ENCODE measurements at places on chromosomes 2 and 18.
A peak's percentile ranks its signal among the peaks of the same experiment; 100 is the strongest.

GRCh38 chr18:23970161-23971096 is 44.1 kb upstream of the TTC39C start:
- DNase-seq = no peak

DNA sequence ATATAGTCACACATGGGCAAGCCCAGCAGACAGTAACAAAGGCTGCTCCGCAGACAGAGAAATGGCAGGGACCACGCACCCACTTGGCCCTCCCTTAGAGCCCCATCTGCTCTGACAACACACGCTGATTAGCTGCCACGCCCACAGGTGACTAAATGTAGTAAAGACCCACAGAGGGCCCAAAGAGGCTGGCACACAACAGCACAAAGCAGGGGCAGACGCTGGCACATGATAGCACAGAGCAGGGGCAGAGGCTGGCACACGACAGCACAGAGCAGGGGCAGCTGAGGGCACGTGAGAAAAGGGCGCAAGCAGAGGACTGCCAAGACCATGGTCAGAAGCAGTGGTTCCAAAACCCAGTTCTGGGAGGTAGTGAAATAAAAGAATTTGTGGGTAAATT is 10.6 kb downstream of the AFG3L2 start:
- no peak for DNase-seq

- no peak for DNase-seq
Measured at GRCh38 chr2:142868229-142868762, 9.2 kb upstream of the KYNU start.

GRCh38 chr2:228522276-228522675 is 340.8 kb upstream of the SPHKAP start:
- peak; percentile 16 for DNase-seq

- no peak for DNase-seq
Measured at GRCh38 chr2:227025510-227025909, 138.5 kb downstream of the COL4A4 start.

DNA sequence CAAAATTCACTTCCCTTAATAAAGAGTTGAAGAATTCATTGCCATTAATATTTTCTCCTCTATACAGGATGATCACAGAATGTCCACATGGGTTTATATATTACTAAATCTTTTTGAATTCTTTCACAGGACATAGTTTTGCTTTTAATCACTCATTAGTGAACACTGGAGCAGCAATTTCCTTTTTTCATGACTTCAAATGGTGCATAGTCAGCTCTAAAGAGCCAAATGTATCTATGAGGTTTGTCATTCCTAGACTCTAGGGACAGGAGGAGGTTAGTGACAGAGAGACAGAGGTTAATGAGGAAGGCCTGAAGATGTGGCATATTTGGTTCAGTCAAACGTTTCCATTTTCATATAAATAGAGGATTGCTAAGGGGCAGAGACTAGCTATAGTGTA is 111.8 kb downstream of the FSHR start:
- no peak for DNase-seq

GRCh38 chr2:209556354-209556961 is 132.6 kb downstream of the MAP2 start:
- peak; percentile 64 for DNase-seq

- peak; percentile 66 for DNase-seq
Measured at GRCh38 chr2:104896446-104896845, 42.5 kb downstream of the POU3F3 start.

DNA sequence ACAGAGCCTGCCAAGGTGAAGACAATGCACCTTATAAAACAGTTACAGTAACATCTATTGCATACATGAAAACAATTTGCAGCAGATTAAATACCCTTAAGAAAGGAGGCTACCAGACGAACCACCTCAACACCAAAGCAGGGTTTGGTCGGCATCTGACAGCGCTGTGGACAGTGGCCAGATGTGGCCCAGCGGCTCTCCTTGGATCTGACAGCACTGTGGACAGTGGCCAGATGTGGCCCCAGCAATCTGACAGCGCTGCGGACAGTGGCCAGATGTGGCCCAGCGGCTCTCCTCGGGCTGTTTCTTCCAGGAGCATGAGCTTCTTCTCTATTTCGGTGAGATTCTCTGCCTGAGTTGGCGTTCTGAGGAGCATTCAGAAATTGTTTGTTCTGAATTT is 211.6 kb downstream of the ANKRD30B start:
- no peak for DNase-seq

GRCh38 chr2:231640641-231641111 is 48.0 kb downstream of the TEX44 start:
- peak; percentile 36 for DNase-seq

- DNase-seq = no peak
Measured at GRCh38 chr18:26356045-26356785, 130.0 kb downstream of the TAF4B start.

GRCh38 chr2:68418855-68419254 is 48.2 kb downstream of the FBXO48 start:
- DNase-seq = no peak

DNA sequence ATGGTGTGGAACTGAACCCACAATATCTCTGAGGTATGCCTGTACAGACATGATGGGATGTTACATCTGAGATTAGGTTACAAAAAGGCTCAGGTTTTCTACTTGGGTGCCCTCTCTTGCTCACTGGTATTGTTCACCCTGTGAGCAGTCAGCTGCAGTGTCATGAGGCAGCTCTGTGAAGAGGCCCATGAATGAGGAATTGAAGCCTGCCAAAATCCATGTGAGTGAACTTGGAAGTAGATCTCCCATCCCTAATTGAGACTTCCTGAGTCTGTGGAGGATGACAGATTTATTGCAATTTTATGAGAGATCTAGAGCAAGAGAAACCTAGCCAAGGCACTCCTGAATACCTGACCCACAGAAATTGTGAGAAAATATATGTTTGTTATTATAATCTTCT is 404.9 kb upstream of the ZEB2 start:
- DNase-seq = no peak

DNA sequence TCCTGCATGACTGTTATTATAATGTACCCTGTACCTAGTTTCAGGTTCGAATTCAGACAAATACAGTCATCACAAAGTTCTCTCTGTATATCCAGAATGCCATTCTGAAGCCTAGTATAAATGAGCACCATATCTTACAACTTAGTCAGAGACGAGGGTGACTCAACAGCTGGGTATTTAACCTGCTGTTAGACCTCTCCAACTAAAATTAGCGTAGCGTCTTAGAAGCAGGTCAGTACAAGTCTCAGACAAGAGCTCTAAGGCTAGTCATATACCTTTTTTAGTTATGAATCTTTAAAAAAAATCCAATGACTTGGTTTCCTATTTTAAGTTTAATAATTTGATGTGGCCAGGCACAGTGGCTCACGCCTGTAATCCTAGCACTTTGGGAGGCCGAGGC is 74.1 kb downstream of the CABYR start:
- DNase-seq = peak; percentile 65

DNA sequence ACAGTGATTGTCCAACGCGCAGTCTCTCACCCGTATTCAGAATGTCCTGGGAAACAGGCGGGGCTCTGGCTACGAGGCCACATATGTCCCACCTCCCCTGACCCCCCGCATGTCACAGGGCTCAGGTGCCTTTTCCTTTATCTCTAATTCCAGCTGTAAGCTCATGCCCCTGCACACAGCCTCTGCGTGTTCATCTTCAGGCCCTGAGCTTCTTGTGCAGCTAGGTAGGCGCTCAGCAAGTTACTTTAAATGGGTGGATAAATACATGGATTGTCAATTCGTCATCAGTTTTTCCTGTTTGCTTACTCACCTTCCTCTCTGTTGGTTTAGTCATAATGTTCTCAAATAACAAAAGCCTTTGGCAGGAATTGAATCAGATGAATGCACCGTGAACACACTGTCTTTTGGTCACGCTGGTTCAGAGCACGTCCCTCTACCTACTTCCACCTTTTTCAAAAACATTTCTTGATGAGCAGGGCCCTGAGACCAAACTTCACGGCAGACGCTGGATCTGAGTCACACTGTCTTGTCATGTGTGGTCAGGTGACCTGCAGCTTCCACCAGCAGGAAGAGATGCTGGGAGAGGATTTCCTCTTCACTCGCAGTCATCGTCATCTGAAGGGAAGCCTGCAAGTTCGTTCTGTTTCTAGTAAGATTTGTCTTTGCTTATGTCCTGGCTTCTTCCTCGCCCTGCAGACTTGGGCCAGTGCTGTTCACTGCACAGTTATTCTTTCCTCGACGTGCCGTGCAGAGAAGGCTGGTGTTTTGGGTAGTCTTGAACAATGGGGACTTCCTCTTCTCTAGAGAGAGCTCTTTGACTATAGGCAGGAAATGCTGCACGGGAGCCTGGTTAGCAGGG is 138.1 kb downstream of the PTGR3 start:
- DNase-seq = peak; percentile 91

- no peak for DNase-seq
Measured at GRCh38 chr2:15634846-15635490, 43.3 kb downstream of the DDX1 start.

DNA sequence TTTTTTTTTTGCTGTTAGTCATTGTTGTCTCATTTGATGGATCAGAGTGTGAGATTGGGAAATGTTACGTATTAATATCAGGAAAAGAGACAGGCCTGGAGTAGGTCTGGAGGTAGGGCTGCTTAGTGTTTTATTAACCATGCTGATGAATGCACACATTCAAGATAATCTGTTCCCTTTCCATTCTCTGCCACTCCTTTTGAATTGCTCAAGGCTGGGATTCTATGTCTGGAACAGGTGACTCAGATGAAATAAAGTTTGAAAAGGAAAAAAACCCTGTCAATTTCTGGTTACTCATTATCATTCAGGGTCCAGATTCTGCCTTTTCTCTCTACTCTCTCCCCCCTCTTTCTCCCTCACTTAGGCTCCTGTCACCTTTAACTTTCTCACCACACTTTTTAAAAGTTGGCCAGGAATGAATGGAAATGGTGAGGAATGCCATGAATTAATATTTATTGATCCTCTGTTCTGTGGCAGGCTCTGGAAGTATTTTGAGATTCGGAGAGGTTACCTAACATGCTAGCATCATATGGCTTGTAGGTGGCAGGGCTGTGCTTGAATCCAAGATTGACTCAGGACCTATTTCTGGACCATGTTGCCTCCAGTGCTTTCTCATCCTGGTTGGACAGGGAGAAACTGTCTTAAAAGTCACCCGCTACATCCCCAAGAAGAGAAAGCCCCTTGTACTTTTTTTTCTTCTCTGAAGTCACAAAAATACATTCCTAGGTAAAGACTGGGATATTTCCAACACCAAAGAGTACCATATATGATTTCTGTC is 40.2 kb downstream of the MAP4K4 start:
- peak; percentile 65 for DNase-seq

DNA sequence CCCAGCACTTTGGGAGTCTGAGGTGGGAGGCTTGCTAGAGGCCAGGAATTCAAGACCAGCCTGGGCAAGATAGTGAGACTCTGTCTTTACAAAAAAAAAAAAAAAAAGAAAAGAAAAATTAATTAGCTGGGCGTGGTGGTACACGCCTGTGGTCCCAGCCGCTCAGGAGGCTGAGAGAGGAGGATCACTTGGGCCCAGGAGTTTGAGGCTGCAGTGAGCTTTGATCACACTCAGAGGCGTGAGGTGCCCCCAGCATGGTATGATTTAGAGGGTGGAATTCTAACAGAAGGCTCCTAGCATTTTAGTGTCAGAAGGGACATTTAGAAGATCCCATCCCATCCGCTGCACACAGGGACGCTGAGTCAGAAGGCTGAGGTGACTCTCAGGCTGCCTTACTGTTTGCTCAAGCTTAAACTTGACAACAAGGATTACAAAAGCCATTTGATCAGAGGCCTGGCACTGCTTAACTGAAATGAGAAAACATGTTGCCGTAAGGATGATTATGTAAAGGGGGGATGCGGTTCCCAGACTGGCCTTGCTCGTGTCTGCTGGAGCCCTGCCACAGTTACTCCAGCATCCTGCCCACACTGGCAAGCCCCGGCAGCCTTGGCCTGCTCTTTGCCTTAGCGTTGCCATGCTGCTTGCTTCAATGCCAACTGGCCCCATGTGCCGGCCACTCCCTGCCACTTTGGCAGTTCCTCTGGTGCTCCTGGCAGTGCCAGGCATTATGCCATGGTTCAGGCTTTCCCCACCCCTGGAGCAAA is 45.6 kb upstream of the SLC1A4 start:
- DNase-seq = peak; percentile 60

GRCh38 chr2:15667809-15668556 is 76.3 kb downstream of the DDX1 start:
- DNase-seq = peak; percentile 45

DNA sequence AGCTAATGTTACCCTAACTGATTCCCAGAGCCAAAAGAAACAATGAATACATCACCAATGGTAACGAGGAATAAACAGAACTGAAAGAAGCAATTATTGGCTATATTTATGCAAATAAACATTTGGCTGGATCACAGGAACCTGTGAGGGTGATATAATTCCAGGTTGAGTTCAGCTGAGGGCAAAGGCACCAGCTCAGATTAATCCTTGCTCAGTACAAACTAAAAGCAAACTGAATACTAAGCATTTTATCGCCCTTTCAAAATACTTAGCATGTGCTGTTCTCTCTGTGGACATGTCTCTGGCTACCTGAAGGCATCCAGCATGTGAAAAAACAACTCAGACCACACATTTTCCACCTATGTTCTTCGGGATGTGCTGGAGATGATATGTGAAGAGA is 791.7 kb downstream of the METTL4 start:
- DNase-seq = no peak

DNA sequence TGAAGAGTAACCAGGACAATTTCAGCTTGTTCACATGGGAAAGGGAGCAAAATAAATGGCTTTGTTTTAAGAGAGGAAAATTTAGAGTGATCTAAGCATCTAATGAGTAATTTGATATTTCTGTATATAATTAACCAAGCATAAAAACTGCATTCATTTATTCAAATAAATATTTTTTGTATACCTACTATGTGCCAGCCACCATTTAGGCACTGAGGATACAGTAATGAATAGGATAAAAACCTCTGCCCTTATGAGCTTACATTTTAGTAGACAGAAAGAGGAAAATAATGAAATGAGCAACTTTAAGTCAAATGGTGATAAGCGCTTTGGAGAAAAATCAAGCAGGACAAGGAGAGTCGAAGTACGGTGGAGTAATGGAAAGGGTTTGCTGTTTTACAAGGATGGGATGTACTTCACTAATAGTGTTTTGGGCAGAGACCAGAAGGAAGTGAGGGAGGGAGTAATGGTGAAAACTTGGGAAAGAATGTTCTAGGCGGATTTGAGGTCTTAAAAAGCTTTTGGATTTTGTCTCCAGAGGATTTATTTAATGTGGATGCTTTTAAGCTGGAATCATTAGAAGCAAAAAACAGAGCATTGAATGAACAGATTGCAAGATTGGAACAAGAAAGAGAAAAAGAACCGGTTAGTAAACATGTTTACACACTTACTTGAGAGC is 17.4 kb downstream of the NDC80 start:
- peak; percentile 17 for DNase-seq

DNA sequence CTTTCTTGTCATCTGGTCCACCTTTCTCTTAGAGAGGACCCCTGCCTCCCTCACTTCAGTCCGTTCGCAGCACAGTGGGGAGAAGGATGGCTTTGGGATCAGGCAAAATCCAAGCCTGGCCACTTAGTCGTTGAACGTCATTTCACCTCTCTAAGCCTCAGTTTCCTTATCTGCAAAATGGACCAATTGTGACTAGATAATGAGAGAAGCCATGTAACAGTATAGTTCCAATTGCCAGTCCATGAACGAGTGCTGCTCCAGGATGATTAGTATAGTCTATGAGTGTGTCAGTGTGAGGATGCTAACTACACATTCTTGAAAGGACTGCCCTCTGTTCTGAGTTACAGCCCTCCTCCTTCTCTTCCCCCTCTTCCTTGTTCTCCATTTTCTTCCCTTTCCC is 1.1 kb downstream of the INHA start:
- DNase-seq = no peak

All from fibroblast of mammary gland (primary cell).